GM12891 (cell line): ENCODE measurements at places on chromosomes 1 and 21.

DNA sequence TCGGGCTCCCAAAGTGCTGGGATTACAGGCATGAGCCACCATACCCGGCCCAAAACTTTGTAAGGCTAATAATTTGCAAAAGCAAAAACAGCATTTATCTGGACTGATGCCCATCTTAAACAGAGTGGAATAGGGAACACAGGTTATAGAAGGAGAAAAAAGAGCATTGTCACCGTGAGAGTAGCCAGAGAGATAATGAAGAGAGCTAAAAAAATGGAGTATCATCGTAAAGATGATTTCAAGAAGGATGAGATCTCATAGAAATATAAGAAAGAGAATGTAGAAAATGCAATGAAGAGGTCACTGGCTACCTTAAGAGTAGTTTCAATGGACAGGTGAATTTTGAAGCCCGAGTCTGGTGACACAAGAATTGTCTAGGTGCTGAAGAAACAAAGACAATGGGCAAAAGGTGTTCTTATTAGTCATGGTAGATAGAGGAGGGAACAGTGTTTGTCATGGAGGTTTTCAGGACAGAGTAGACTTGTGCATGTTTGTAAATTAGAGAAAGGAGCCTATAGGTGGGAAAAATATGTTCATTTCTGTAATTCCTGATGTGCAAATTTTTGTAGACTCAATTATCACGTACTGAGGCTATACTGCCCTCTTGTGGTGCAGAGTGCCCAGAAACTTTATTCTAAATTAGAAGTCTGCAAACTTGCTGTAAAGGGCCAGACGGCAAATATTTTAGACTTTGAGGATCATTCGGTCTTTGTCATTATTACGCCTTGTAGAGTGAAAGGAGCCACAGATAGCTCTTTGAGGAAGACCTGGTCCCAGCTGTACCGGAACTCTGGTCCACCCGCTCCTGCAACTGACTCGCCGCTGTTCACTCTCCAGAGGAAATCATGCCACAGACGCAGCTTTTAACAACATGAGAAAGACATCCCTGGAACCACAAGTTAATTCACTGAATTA, 8.1 kb upstream of the TMEM183A start:
- DNase-seq, result peak; percentile 10

DNA sequence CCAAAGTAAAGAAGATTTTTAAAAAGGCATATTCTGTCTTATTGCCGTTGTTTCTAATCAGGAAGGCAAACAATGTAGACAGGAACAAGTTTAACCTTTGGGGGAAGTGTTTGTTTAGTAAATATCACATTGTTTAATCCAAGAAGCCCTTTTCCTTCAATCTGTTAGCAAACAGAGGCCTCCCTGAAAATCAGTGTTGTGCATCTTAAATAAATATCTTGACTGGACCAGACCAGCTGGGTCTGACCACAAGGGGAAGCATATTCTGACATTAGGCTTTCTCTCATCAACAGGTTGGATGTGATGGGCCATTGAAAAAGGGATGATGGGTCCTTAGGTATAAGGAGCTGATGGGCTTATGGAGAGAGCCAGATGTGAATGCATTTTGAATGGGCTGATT, 81.8 kb upstream of the SGIP1 start:
- no peak for DNase-seq

- DNase-seq, result no peak
Observed at GRCh38 chr1:71660411-71660810, 579.6 kb upstream of the ZRANB2 start.

- DNase-seq, result no peak
Observed at GRCh38 chr1:113768916-113769600, 9.8 kb upstream of the PHTF1 start.

- peak; percentile 80 for DNase-seq
Observed at GRCh38 chr1:112706505-112707220, at the start of gene RHOC. Gene RHOC, minus strand, starts transcription at chr1:112707127. Its CDS starts 3,328 bp downstream, at chr1:112703799.

GRCh38 chr1:2340918-2341254, 50.5 kb downstream of the MORN1 start:
- DNase-seq, result no peak

GRCh38 chr1:93969887-93970286, 60.7 kb upstream of the GCLM start:
- no peak for DNase-seq

DNA sequence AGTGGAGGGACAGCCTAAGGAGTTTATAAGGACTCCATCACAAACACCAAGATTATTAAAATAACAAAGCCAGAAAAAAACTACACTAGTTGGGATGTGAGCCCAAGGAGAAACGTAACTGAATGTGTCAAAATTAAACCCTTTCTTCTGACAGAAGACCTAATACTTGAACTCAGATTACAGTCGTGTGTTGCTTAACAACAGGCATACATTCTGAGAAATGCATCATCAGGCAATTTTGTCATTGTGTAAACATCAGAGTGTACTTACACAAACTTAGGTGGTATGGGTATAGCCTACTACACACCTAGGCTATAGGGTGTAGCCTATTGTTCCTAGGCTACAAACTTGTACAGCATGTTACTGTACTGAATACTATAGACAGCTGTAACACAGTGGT, 23.4 kb downstream of the DSTYK start:
- no peak for DNase-seq

DNA sequence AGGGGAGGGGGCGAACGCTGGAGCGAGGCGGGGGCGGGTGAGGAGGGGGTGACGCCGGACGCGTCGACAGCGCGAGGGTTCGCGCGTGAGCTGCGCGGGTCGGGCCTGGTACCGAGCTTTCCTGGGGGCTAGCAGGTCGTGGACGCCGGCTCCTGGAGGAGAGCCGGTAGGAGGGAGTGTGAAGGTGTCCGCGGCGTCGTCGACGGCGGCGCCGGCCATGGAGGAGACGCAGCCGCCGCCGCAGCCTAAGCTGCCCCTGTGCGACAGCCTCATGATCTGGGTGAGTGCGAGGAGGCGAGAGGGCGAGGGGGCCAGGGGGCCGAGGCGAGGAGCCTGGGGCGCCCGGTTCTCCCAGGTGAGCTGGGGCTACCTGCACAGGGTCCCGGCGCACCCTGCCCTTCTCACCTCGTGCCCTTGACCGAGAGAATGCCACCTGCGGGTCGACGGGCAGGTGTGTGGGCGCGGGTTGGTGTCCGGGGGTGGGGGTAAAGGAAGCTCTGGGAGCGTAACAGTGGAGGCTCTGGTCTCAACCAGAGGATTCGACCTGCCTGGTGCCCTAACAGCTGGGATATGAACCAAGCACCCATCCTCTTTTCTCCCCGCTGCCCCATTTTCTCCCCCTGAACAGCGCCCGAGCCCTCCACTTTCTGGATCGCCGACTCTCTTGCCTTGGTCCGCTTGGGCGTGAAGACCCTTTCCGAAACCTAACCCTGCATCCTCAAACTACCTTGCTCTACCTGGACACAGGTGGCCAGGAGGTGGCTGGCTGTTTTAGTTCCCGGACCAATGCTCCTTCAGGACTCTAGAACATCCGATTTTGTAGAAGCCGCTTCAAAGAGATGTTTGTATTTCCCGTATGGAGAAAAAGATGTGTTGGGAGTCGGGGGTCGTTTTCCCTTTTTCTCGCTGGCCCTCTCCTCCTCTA, at the start of gene HOOK1:
TSS of gene HOOK1 (plus strand) at position 49 of the 925 bp plus-strand sequence. CDS start at position 218, 169 bp downstream.
- DNase-seq, result peak; percentile 11

- DNase-seq, result no peak
Observed at GRCh38 chr1:174414203-174414602, 33.6 kb upstream of the GPR52 start.

GRCh38 chr1:78491451-78492071, 787 bp downstream of the PTGFR start:
- no peak for DNase-seq

DNA sequence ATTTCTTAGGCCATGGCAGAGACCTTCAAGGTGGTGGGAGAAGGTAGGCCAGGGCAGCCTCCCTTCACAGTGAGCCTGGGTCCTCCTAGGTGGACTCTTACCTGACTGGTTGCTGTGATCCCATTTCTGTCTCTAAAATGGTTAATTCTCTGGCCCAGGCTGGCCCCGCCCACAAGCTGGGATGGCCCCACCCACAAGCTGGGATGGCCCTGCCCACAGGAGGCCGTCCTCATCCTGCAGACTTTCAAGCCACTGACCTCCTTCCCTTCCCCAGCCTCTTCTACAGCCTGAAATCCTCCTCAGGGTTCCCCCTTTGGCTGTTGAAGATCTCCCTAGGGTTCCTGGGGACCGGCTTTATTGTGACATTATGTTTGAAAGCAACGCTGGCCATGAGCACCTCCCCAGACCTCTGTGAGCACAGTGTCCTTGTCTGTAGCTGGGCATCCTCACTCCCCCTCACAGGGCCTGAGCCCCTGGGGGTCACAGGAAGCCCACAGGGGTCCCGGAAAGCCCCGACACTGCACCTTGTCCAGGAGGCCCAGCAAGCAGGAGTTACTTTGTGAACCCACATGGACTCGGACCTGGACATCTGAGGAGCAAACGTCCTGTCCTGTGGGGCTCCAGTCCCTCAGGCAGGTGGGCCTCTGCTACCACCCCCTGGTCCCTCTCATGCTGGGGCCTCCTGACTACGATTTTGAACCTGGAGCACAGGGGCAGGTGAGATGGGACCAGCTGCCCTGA, 621.7 kb downstream of the MATN1 start:
- no peak for DNase-seq

GRCh38 chr21:35298757-35299156, 249.7 kb upstream of the RUNX1 start:
- no peak for DNase-seq

- DNase-seq, result no peak
Observed at GRCh38 chr1:222904451-222904850, 89.6 kb downstream of the DISP1 start.
